Urothelium cell line (cell line): ENCODE measurements at places on chromosomes 2 and 18.

- no peak for DNase-seq
Observed at GRCh38 chr2:66696374-66696773, 261.4 kb downstream of the MEIS1 start.

DNA sequence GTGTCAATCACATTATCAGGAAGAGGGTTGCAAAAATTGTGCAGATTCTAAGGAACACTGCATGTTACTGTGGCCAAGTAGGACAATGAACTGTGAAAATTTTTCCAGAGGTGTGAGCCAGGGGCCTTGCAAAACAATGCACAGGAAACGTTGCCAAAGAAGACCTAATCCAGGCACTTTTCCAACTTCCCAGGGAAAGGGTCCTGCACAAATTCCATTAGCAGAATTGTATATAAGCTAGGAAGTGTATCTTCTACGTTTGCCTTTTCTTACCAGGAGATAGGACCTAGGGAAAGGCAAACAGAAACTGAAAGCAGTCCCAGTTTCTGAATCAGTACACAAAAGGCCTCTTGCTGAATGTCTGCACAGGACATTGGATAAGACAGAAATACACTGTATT is 1888.3 kb upstream of the CELF4 start:
- DNase-seq = peak; percentile 1

DNA sequence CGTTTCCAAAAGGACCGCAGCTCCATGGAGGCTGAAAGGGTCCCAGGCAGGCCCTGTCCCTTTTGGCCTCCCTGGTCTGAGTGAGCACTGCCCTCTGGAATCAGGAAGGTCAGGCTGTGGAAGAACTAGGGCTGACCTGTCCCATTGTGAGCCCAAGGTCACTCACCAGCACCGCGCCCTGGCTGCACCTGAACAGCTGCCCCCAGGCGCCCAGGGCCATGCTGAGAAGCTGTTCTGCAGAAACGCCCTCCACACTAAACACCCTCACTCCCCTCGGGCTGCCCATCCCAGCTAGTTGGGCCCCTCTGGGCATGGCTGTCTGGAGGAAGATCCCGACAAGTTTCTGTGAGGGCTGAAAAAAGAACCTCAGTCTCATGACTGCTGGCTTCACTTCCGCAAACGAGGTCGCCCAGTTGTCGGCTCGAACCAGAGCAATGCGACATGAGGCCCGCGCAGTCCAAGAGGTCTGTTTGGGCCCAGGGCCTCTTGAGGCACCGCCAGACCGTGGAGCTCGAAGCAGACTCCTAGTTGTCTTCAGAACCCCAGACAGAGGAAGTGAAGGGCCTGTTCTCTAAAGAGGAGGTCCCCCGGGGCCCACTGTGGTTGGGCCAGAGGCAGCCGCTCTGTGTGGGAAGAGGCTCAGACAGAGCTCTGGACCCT is 64.4 kb downstream of the INPP5D start:
- DNase-seq = no peak

DNA sequence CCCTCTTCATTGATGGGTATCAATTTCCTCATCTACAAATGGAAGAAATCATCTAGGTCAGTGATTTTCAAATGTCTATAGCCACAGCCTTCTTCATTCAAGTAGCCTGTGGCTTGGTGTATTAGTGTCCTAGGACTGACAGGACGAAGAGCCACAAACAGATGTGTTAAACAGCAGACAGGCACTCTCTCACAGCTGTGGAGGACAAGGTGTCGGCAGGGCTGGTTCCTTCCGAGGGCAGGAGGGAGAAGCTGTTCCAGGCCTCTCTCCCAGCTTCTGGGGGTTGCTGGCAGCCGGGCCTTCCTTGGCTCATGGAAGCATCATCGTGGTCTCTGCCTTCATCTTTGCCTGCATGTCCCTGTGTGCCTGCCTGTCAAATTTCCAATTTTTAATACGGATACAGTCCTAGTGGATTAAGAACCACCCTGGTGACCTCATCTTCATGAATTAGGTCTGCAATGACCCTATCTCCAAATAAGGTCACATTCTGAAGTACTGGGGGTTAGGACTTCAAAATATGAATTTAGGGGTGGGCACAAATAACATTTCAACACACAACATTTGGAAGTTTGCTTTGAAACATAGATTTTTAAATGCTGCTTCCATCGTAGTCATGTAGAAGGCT is 86.5 kb downstream of the PTGR3 start:
- DNase-seq = no peak

GRCh38 chr18:32289483-32290075 is 99.7 kb downstream of the MEP1B start:
- peak; percentile 39 for DNase-seq
